Liver (tissue), 10 donors: ENCODE measurements at places on chromosomes 1 and 21. TPM values are rescaled to one million over a fixed set of nuclear protein-coding genes. Genes with fewer than 3 reads are reported as not detected.

KCNN3 gene
- 0.17 TPM for total RNA-seq

ADAM30 gene
- not detected for total RNA-seq

- no peak for DNase-seq
- peak overlapping the region; percentile 87 for H3K4me3 ChIP-seq
- peaks cover 2% of the 10 kb centered on the region for H3K36me3 ChIP-seq
- no peaks in the 10 kb centered on the region for H3K27me3 ChIP-seq
These were observed 320 bp downstream of the C1orf174 start for GRCh38 chr1:3899754-3900149.

GRCh38 chr1:68904477-68904876, 407.6 kb upstream of the DEPDC1 start:
- no peak for DNase-seq
- no peaks in the 10 kb centered on the region for H3K36me3 ChIP-seq
- no peak overlapping the region for H3K27ac ChIP-seq
- no peaks in the 10 kb centered on the region for H3K4me1 ChIP-seq
- no peaks in the 10 kb centered on the region for H3K27me3 ChIP-seq

DNA sequence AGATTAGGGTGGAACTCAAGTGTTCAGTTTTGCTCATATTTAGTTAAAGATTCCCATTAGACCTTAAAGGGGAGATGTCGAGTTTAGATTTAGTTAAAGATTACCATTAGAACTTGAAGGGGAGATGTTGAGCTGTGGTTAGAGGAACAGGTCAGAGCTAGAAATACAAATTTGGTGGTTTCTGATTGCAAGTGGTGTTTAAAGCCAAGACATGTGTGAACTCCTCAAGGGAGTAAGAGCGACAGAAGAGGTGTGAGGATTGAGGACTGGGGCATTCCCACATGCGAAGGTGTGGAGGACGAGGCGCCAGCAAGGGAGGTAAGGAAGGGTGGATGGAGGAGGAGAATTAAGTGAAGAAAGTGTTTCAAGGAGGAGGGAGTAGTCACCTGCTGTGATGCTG, 168.6 kb downstream of the IER5 start:
- H3K4me3 ChIP-seq: no peak overlapping the region
- H3K27me3 ChIP-seq: no peaks in the 10 kb centered on the region
- H3K27ac ChIP-seq: no peak overlapping the region

FDPS gene
- 370 TPM for total RNA-seq

GRCh38 chr1:101069158-101069557, 43.6 kb upstream of the DPH5 start:
- no peaks in the 10 kb centered on the region for H3K4me1 ChIP-seq
- DNase-seq: no peak
- H3K4me3 ChIP-seq: no peak overlapping the region
- H3K27me3 ChIP-seq: no peaks in the 10 kb centered on the region
- H3K27ac ChIP-seq: no peak overlapping the region

ENO1 gene
- 394 TPM for total RNA-seq

VTCN1 gene
- 0.59 TPM for total RNA-seq

DNA sequence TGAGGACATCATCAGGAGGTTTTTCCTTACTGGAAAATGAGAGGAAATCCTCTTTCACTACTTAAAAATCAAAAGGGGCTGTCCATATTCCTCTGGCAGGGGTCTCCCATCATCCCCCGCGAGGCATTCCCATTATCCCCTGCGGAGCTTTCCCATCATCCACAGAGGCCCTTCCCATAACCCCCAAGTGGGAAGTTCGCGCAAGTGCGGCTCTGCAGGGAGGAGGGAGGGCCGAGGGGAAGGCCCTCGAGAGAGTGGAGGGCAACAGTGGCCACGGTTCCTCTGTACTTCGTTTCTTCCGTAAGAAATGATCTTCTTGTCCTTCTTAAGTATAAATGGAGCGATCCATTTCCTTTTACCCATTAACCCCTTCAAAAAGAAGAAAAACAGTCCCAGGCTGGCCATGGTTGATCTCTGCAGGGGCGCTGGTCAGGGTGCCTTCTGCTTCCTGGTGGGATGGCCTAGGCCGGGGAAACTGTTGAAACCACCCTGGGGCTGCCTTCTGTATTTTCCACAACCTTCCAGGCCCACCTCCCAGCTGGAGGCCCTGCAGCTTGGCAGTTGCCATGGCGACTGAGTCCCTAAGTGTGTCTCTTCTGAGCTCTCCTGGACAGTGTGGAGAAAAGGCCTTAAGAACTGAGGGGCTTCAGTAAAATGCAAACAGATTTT, 3.6 kb upstream of the RSPH1 start:
- no peaks in the 10 kb centered on the region for H3K27me3 ChIP-seq
- H3K4me3 ChIP-seq: no peak overlapping the region
- no peak for DNase-seq
- no peak overlapping the region for H3K27ac ChIP-seq

DNA sequence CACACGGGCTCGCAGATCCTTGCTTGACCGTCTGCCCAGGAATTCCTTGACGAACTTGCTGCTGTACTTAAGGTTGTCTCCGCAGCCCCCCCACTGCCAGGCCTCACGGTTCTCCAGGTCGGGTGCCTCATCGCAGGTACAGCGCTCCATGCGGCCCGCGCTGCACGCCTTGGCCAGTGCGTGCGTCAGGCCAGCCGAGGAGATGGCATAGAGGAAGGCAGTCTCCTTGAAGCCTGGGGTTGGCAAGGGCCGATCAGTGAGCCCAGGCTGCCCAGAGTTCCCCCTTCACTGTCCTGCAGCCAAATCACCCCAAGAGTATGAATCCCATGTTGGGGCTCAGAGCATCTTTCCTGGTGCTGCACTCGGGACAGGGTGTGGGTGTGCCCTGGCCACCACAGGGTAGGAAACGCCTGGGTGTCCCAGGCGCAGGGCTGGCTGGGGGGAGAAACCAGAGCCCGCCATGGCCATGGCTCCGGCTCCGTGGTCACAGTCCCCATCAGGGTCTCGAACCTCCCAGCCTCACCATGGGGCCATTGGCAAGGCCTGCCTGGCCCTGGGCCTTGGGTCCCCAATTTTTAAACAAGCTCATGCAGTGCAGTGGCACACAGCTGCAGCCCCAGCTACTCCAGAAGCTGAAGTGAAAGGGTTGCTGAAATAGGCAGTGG, 23.4 kb downstream of the WNT9A start:
- H3K27ac ChIP-seq: no peak overlapping the region
- H3K36me3 ChIP-seq: no peaks in the 10 kb centered on the region
- H3K4me1 ChIP-seq: no peaks in the 10 kb centered on the region
- no peak for DNase-seq
- no peaks in the 10 kb centered on the region for H3K27me3 ChIP-seq

DNA sequence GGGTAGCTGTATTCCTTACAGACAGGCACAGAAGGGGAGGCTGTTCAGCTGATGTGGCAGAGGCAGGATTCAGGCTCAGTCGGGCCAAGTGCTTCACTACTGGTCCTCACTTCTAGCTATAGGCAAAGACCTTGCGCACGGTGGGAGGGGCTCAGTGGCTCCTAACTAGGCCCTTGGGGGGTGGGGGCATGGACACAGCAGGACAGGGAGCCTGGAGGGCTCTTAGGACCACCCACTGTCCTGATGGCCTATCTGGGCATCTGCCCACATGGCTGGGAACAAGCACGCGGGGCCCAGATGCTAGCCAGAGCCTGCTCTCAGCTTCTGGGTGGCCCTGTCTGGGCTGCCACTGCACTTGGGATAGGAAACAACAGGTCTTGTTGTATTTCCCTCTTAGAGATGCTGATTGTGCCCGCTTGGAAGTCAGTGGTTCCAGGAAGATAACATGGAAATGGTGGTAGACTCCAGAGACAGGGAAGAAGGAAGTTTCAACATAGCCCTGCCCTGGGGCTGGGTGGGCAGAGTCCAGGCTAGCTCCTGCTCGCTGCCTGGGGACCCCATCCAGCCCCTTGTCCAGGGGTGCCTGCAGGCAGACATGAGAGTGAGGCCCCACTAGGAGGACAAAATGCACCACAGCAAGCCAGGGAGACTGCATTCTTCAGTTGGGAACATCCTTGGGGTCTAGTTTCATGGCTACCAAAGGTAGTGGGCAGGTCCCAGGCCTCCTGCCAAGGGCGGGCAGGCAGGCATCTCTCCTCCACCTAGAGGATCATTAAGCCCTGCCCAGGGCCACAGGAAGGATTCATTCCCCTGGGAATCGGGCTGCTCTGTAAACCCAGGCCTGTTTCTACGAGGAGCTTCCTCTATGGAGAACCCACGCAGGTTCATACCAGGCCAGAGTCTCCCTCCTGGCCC, 102.5 kb downstream of the BCAR3 start:
- no peak for DNase-seq
- H3K36me3 ChIP-seq: peaks cover 19% of the 10 kb centered on the region
- no peak overlapping the region for H3K4me3 ChIP-seq
- H3K27me3 ChIP-seq: no peaks in the 10 kb centered on the region
- no peak overlapping the region for H3K27ac ChIP-seq
- H3K4me1 ChIP-seq: peaks cover 5% of the 10 kb centered on the region

- no peak for DNase-seq
- no peaks in the 10 kb centered on the region for H3K4me1 ChIP-seq
These were observed 131.1 kb downstream of the TMEM53 start for GRCh38 chr1:44543064-44543744.

GRCh38 chr21:37644636-37645035, 271.6 kb downstream of the KCNJ6 start:
- DNase-seq: no peak
- no peak overlapping the region for H3K27ac ChIP-seq
- no peaks in the 10 kb centered on the region for H3K27me3 ChIP-seq
- H3K4me3 ChIP-seq: no peak overlapping the region

GRCh38 chr1:116769561-116769977, 15.3 kb downstream of the CD2 start:
- no peak overlapping the region for H3K4me3 ChIP-seq
- H3K4me1 ChIP-seq: no peaks in the 10 kb centered on the region
- no peak overlapping the region for H3K27ac ChIP-seq
- no peaks in the 10 kb centered on the region for H3K27me3 ChIP-seq

DNA sequence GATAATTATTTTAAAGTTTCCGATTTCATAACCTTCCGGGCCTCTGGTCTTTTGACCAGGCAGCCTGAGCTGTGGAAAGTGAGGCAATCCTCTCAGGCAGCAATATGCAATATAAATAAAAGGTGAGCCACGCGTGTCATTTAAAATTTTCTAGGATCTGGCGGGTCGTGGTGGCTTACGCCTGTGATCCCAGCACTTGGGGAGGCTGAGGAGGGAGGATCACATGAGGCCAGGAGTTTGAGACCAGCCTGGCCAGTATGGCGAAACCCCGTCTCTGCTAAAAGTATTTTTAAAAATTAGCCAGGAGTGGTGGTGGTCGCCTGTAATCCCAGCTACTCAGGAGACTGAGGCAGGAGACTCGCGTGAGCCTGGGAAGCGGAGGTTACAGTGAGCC, 546 bp upstream of the ZNF695 start:
- no peak overlapping the region for H3K27ac ChIP-seq
- no peaks in the 10 kb centered on the region for H3K36me3 ChIP-seq
- no peak overlapping the region for H3K4me3 ChIP-seq
- H3K27me3 ChIP-seq: no peaks in the 10 kb centered on the region
- no peaks in the 10 kb centered on the region for H3K4me1 ChIP-seq

DNA sequence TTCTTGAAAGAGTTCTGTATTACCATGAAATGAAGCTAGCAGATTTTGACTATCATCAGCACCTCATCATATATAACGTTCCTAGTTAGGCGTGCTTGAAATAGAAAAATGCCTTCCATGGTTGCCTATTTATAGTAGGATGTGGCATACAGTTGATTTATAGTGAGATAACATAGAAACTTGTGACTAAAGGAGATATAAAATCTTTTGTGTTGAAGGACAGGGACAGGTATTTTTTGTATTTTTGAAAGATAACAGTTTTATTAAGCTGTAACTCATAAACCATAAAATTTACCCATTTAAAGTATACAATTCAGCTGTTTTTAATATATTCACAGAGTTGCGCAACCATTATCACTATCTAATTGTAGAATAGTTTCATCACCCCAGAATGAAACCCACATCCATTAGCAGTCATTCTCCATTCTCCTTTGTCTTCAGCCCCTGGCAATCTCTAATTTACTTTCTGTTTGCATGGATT, 19.3 kb downstream of the SPEN start:
- no peaks in the 10 kb centered on the region for H3K27me3 ChIP-seq
- H3K36me3 ChIP-seq: no peaks in the 10 kb centered on the region
- H3K4me3 ChIP-seq: no peak overlapping the region
- no peak overlapping the region for H3K27ac ChIP-seq

MATN1 gene
- total RNA-seq: 0.19 TPM

DNA sequence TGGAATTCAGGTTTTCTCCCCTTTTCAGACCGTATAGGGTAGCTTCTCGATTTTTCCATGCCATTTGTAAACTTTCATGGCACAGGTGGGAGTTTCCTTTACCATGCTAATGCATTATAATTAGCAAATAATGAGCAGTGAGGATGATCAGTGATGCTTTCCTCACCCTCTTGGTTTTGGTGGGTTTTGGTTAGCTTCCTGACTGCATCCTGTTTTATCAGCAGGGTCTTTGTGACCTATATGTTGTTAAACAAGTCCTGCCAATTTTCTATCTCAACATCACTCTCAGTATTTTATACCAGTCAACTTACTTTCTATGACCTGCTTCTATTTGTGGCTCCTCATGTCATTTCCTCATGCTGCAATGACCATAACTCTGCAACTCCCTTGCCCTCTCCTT, 1345.1 kb downstream of the NCAM2 start:
- no peaks in the 10 kb centered on the region for H3K27me3 ChIP-seq
- H3K4me3 ChIP-seq: no peak overlapping the region
- no peaks in the 10 kb centered on the region for H3K4me1 ChIP-seq

TMPRSS15 gene
- total RNA-seq: not detected

DNA sequence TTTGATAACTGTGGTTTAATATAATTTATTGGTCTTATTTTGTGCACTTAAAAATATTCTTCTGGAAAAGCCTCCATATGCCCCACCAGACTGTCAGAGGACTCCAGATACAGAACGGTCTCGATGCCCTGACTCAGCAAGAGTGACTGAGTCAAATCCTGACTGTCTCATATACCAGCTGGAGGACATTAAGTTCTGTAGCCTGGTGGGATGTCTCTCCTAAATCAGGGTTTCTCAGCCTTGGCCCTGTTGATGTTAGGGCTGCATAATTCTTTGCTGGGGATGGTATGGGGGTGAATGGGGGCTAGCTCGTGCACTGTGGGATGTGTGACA, 67.7 kb upstream of the TLR5 start:
- no peaks in the 10 kb centered on the region for H3K4me1 ChIP-seq
- no peaks in the 10 kb centered on the region for H3K36me3 ChIP-seq
- H3K27me3 ChIP-seq: no peaks in the 10 kb centered on the region
- no peak overlapping the region for H3K27ac ChIP-seq
- no peak for DNase-seq
- H3K4me3 ChIP-seq: no peak overlapping the region

ADGRB2 gene
- total RNA-seq: under 0.01 TPM

DNA sequence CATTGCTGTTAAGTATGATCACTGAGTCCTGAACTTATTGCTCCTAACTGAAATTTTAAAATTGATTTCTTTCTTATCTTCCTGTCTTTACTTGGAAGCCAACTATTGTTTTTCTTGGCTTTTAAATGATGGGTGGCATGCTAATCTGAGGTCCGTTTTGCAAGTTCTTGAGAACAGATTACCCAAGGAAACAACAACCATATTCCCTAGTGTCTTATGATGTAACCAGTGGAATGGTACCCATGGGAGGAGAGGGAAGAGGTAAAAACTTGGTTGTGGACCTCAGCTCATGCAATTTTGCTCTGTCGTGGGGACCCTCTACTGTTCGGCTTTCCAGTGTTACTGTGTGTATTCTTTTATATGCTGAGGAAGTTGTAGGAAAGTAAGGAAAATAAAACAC, 454.8 kb upstream of the ADAMTS5 start:
- no peak for DNase-seq
- H3K36me3 ChIP-seq: no peaks in the 10 kb centered on the region
- no peaks in the 10 kb centered on the region for H3K4me1 ChIP-seq
- no peak overlapping the region for H3K4me3 ChIP-seq

NBPF12 gene
- total RNA-seq: 22.6 TPM
